ENCODE measurements at places on chromosomes 11 and 22.
A peak's percentile ranks its signal among the peaks of the same experiment; 100 is the strongest.

- no peak for DNase-seq
Measured at GRCh38 chr11:20005747-20006146, 154.5 kb downstream of the DBX1 start.

GRCh38 chr11:105179542-105180278 lies 40.1 kb upstream of the CARD18 start:
- no peak for DNase-seq

DNA sequence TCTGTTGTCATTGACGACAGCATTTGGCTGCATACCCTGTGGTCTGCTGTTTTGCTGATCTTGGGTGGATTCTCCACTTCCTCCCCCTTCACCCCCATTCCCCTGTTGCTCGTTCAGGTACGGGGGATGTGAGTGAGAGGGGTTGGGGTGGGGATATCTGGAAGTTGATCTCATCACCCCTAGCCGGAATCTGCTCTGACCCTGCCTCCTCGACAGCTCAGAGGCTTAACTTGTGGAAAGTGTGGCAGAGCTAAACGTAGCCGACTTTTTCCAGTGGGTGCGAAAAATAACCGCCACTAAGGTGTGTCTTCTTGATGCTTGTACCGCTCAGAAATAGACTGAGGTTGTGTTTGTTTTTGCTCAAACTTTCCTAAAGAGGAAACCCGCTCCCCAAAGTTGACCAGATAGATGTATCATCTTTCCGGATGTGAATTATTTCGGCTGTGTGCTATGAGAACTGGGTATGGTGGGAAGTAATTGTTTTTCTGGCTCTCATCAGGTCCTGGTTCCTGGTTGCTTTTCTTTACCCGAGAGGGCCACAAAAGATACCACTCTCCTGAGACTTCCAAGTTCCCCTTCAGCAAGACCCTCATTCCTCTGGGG lies 6.6 kb downstream of the ZBTB16 start:
- peak; percentile 29 for DNase-seq

DNA sequence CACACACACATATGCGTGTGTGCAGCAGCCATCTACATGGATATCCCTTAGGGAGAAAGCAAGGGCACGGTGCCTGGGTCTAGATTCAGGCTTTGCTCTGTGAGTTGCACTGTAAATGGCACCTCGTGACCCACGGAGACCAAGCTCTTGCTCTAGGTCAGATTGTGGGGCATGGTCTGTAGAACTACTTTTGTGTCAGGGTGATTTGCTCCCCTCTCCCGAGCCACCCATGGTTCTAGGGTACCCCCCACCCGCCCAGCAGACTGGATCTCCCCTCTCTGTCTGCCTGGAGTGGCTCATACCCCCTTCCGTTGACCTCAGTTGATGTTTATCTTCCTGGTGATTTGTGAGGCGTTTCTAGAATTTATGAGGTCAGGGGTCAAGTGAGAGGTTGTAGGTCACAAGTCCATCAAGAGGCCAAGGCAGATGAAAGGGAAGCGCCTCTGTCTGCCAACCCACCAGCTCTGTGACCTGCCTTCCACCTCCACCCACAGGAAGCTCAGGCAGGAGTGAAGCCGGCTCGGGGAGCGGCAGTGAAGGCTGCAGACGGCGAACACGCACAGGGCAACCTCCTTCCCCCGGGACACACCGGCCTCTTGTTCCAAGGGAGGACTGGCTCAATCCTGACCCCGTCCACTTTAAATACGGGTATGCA lies 76.2 kb upstream of the TTLL12 start:
- peak; percentile 39 for DNase-seq

DNA sequence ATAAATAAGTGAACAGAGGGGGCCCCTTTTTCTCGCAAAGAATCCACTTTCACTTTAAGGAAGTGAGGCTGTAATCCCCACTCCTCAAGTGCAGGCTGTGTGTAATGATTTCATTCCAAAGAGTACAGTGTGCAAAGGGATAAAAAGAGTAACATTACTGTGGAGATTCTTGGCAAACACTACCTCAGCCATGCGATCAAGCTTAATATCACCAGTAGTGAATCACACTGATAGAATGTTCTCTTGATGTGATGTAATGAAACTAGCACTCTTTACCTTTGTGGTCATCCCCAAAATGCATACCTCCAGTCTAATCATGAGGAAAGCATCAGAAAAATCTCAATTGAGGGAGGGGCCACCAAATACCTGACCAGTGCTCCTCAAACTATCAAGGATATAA lies 246.1 kb upstream of the CHORDC1 start:
- no peak for DNase-seq

- DNase-seq, result no peak
Measured at GRCh38 chr22:42816336-42816735, 40.7 kb downstream of the ARFGAP3 start.

GRCh38 chr11:30810116-30810515 lies 224.0 kb upstream of the MPPED2 start:
- no peak for DNase-seq
